ENCODE measurements at places on chromosomes 7 and 10.

GRCh38 chr10:132430861-132431271 lies 33.9 kb downstream of the PWWP2B start:
- DNase-seq: no peak

DNA sequence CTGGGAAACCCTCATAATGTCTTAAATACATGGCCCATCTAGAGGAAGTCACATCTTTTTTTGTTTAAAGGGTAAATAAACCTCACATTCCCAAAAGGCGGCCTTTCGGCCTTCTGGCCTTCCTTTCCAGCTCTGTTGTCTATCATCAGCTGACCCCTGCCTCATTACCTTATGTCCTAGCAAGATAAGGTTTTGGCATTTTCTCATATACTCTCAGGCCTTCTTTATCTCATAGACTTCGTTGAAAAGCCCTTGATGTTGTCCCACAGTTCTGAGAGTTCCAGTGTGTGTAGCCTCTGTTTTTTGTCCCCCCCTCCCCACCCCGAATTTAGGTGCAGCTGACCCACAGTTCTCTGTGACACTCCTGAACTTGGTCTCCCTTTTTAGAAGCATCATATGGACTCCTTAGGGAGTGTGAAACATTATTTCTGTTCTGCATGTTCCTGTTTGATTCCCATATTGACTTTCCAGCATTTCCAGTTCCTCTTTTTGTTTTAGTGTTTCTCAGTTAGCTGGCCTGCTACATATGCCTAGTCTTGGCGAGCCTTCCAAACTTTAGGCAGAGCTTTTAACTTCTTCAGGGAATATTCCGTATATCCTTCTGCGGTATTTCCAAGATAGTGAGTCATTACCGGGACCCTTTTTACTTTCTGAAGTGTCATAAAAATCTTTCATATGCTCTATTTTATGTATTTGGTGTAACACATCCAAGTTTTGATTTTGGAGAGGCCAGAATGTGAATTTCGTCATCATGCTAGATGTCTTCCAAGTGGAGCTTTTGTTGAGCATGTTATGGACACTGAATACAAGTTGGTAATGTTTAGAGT lies 138.5 kb downstream of the LRRC4 start:
- no peak for DNase-seq

- no peak for DNase-seq
Measured at GRCh38 chr7:103715376-103716120, 269.5 kb upstream of the SLC26A5 start.

- DNase-seq: no peak
Measured at GRCh38 chr7:129616530-129616929, 5.0 kb downstream of the NRF1 start.

DNA sequence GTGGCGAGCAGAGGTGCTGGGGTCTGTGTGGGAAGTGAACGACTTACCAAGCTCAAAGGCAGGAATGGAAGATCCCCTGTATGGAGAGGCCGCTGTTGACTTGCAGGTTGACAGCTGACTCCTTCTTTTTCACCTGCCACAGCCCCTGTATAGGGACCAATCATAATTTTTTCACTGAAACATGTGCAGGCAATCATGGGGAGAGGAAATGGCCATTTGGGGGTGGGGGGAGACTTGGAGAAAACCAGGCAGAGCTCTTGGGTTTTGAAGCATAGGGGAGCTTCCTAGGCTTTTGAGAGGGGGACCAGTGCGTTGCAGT lies 101.4 kb downstream of the WDR37 start:
- DNase-seq: no peak

DNA sequence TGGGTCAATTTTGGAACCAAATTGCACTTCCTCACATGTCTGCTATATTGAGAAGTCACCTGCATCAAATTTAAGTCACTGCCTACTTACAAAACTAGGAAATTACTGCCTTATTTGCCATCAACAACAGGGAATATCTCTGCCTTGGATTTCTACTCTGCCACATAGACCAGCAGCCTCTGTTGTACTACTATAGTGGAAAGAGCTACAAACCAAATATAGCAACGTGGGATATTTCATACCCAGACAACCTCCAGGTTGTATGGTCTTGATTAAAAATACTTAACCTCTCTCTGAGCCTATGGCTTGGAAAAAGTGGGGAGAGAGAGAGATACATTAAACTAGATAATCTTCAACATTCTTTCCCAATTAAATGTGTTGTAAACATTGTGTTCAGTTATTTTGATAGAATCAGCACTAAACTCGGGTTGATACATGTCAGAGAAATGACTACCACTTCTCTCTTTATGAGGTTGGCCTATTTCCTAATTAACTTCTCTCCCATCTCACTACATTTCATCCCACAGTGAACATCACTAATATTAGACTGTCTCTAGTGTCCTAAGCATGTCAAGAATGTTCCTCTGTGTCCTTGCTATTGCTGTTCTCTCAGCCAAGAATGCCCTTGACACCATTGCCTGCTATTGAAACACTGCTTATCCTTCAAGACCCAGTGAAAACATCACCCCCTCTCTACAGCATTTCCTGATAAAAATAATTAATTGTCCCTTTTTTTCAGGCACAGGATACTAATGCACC lies 421.2 kb downstream of the IPMK start:
- DNase-seq: no peak

GRCh38 chr10:43225787-43226153 lies 41.1 kb downstream of the RASGEF1A start:
- DNase-seq: no peak

- DNase-seq: no peak
Measured at GRCh38 chr7:31955021-31955420, 115.2 kb downstream of the PDE1C start.

DNA sequence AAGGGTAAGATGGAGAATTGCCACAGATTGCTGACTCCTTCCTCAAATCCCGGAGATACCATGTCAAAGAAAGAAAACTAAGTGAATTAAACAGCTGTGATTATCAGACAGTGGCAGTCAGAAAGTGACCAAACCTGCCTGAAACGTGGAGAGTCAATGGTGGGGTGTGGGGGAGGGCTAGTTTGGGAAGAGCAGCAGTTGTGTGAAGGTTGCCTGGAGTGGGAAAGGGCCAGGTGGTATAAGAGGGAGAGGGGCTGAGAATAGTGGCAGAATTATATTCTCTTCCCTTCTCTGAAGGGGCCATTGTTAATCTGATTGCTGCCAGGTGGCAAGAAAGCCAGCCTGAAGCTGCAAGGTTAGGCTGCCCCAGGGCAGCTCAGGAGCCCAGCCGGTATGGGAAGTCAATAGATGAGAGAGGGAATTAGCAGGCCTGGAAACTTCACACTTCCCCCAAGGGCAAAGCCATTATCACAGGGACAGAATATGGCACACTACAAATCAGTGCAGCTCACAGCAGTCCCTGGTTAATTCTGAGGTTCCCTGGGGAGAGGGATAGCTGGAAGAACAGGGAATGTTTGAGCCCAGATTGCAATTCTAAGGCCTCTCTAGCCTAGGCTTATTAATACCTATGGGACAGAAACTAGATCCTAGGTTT lies 83.9 kb upstream of the ITGB1 start:
- no peak for DNase-seq

DNA sequence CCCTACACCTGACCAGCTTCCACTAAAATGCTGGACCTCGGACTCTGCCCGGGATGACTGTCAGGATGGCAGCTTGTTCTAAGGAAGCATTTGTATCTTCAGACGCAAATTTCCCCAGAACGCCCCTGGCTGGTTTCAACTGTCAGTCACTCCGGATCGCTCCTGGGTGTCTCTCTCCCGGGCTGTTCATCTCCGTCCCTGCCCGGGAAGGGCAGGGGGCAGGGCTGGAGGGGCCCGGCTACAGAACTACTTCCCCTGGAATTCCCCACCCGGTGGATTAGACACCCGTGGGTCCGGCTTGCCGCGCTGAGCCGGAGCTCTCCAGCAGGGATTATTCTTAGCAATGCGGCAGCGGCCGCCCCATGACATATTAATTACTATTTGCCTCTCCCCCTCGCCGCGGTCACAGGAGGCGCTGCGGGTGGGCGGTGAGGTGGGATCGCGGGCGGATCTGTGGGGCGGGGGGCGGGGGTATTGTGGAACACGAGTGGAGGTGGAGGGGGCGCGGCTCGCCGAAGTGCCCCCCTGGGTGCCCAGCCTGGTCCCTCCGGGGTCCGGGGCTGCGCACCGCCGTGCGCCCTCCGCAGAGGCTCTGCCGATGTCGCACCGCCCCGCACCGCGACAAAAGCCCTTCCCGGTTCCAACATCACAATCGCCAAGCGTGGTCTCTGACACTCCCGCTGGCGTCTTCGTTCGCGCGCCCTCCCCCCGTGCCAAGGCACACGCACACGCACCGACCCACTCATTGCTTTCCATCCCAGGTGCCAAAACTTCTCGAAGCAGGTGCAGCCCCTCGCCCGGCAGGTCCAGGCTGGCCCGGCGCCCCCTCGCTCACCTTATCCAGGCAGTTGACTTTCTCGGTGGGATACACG lies 276.1 kb upstream of the NEBL start:
- DNase-seq: peak; percentile 24

GRCh38 chr7:157526005-157526912 lies 189.5 kb downstream of the DNAJB6 start:
- no peak for DNase-seq

GRCh38 chr10:79078367-79079053 lies 9.7 kb downstream of the ZMIZ1 start:
- DNase-seq: no peak

DNA sequence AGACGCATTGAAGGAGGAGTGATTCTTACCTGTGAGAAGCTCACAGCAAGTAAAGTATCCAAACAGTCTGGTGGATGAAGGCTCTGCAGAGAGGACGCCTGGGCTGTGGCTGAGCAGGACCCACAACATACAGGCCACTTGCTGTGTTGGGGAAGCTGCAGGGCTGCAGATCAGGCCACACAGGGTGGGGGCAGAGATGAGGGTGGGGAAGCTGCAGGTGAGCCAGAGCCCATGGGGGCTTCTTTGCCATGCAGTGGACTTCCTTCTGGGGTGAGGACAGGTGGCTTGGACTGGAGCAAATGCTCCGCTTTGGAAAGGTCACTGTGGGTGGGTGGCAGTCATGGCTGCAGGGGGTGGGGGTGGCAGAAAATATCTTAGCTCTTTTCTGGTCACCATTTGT lies 214.8 kb downstream of the GLRX3 start:
- DNase-seq: no peak

- DNase-seq: peak; percentile 42
Measured at GRCh38 chr10:51204701-51205100, 130.4 kb downstream of the PRKG1 start.
